ENCODE measurements at places on chromosomes 13 and 19. TPM values are rescaled to one million over a fixed set of nuclear protein-coding genes. Genes with fewer than 3 reads are reported as not detected.

DNA sequence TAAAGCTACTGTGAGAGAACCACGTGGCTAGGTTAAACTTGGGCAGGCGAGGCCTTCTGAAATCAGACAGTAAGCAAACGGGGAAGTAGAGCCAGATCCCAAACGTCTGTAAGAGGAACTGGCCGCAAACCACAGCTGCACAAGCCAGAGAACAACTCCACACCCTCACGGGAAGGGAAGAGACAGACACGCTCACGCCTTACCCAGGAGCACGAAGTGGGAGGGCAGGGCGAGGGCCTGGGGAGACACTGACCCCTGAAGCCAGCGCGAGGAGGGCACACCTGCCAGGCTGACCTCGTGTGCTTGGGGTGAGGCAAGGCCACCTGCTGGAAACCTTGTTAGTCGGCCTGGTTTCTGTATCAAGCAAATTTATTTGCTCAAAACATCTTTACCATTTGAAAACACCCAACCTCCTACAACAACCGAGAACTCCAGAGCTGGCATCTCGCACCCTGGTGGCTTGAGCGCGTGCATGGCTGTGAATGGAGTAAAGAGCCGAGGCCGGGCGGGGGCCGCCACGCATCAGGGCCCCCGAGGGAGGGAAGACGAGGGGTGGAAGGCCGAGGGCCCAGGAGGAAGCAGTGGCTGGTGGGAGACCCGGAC is 7.3 kb downstream of the POLR2E start:
- no peaks in the 10 kb centered on the region for H3K4me1 ChIP-seq
- H3K27me3 ChIP-seq, result no peaks in the 10 kb centered on the region
- DNase-seq, result no peak
- no peaks in the 10 kb centered on the region for H3K36me3 ChIP-seq
- H3K27ac ChIP-seq, result peak overlapping the region; percentile 60
- no peak overlapping the region for H3K4me3 ChIP-seq

DNA sequence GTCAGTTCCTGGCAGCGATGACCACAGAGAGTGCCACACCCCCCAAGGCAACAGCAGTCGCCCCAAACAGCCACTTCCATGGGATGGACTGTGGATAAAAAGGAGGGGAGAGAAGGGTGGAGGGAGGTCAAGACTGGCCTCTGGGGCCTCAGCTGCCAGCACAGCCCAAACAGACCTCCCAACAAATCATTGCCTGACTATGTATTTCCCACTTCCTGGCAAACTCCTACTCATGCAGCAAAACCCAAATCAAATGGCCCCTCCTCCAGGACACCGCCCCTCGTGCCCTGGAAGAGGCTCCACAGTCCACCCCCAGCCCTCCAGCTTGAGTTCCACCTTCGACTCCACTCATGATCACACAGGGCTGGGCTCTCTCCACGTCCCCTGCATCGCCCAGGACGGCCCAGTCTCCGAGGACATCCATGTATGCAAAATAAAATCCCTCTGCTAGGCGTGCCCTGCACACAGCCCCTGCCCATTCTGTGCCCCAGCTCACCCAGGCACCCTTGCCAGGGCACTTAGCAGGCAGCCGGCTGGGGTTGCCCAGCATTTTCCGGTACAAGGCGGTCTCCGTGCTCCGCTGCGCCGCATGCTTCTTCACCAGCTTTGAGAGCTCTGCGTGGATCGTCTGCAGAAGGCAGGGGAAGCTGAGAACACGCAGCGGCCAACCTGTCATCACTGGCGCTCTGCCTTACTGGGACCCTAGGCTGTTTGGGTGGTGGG is 10.5 kb upstream of the ELL start:
- no peaks in the 10 kb centered on the region for H3K36me3 ChIP-seq
- no peak overlapping the region for H3K4me3 ChIP-seq
- no peak for DNase-seq
- H3K27me3 ChIP-seq, result no peaks in the 10 kb centered on the region

DNA sequence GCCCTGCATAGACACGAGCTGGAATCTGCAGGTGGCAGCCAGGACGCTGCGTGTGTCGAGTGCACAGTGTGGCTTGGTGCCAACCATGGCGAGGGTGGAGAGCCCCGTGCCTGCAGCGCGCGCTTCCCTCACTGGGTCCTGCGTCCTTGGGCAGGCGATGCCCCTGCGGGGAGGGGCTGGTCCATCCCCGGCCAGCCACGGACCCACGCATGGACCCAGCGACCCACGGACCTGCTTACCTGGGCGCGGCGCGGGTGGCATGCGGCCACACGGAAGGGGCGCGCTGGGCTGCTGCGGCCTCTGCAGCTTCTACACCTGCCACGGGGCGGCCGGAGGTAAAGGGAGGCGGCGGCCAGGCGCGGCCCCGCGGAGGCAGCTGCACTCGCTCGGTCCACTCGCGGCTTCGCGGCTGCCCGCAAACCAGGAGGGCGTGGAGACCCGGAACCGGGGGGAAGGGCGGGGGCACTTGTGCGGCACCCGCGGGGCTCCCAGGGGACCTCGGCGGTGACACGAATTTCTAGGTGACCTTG is 569 bp upstream of the MCF2L start:
- peak overlapping the region; percentile 89 for H3K4me3 ChIP-seq
- H3K4me1 ChIP-seq, result peaks cover 4% of the 10 kb centered on the region
- H3K27ac ChIP-seq, result no peak overlapping the region
- H3K27me3 ChIP-seq, result no peaks in the 10 kb centered on the region
- peak; percentile 54 for DNase-seq
- peaks cover 1% of the 10 kb centered on the region for H3K36me3 ChIP-seq

Gene CBY2
- 0.67 TPM for total RNA-seq

Gene LILRA1
- not detected for total RNA-seq

Measured in Caco-2 (cell line).